ENCODE measurements at places on chromosomes 1 and 21.
A peak's percentile ranks its signal among the peaks of the same experiment; 100 is the strongest.

GRCh38 chr1:209895709-209896108 is 42.3 kb upstream of the SYT14 start:
- peak; percentile 79 for DNase-seq

GRCh38 chr1:55064861-55065263 is 25.5 kb downstream of the PCSK9 start:
- DNase-seq: peak; percentile 71

- peak; percentile 81 for DNase-seq
These were observed 16.1 kb upstream of the CHI3L1 start for GRCh38 chr1:203202431-203203245.

- no peak for DNase-seq
These were observed 15.9 kb upstream of the TNFSF4 start for GRCh38 chr1:173223031-173223380.

GRCh38 chr1:221180704-221181368 is 301.6 kb downstream of the HLX start:
- DNase-seq: no peak

DNA sequence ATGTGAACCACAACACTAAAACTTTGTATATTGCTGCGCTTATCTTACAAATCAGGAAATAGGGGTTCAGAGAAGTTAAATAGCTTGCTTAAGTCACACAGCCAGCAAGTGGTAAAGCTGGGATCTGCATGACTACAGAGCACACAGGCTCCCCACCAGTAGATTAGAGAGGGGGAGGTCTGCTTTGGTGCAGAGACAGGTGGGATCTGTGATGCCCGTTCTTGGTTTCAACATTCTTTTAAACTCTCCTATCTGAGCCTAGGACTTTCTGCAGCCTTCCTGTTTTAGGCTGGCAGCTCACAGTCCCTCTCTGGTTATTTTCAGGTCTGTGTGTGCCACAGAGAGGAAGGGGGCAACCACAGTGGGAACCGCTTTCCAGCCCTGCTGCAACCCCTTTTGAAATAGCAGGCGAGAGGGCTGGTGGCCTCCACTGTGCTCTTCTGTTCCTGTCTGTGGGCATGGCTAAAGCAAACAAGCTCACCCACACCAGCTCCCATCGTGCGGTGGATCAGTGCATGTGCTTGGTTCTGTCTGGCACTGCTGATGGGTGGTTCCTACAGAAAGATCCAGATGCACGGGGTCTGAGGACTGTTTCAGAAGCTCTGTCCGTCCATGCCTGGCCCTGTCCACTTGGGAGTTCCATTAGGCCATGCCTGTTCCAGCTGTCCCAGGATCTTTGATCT is 1.7 kb upstream of the IL6R start:
- DNase-seq: no peak

DNA sequence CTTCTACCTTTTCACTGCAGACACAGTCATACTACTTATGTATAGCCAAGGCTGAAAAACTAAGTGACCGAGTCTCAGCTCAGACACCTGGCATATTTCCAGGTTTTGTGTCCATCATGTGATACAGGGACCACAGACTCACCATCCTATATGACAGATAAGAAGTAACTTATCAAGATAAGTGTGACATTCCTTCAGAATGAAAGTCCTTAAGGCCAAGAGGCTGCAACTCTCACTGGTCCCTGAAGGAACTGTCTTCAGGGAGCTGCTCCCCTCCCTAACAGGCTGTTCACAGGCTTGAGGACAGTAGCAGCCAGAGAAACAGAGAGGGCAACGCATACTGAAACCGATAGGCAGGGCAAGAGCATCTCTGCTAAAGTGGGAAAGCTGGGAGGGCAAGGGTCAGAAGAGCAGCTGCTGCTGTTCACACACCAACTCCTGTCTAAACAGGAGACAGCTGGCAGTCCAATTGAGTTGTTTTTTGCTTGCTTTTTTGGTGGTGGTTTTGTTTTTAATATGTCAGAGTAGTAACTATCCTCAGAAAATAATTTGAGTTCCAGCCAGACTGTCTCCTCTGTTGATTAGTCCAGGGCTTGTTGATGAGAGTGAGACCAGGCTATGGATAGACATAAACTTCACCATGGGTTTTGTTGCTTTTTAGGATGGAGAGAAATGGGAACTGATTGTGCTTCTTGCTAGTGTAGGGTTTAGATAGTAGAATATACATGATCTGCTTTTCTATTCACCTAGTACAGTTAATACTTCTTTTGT is 67.7 kb downstream of the MACF1 start:
- peak; percentile 33 for DNase-seq

- no peak for DNase-seq
These were observed 21.8 kb downstream of the GPR157 start for GRCh38 chr1:9107136-9107535.

DNA sequence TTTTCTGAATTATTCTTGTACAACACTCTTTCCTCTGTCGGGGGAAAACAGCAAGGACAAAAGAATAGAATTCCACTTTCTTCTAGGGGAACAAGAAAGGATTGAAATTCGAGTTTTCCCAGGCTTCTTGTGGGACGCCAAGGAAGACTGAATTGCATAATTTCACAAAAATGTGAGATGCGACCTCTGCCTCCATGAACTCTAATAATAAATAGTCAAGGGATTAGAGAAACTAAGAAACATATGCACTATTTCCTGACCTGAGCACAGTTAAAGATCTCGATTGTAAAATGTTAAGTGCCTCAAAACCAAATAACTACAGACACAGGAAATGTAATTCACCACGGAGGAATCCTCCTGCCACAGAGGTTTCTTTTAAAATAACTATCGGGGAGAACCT is 117.3 kb upstream of the MARK1 start:
- DNase-seq: peak; percentile 84

DNA sequence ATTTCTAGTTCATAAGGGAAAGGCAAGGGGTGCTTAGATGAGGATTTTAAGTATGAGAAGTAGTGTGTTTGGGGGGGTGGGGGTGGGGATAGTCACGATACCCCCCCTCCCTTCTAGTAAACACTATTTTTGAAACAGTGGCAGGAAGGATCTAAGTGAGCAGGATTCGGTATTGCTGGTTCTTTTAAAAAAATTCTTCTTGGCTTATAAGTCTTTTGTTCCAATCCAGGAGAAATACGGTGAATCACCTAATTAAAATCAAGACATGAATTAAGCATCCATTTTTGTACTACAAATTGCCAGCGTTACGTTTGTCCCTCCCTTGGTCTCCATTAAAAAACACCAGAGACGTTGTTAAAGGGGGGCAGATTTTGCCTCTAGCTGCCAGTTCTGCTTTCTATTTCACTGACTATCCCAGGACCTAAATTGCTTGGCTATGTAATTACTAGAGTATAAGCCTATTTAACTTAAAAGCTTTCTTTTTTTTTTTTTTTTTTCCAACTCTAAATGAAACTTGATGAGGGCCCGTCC is 911 bp downstream of the LMO4 start:
- peak; percentile 35 for DNase-seq

DNA sequence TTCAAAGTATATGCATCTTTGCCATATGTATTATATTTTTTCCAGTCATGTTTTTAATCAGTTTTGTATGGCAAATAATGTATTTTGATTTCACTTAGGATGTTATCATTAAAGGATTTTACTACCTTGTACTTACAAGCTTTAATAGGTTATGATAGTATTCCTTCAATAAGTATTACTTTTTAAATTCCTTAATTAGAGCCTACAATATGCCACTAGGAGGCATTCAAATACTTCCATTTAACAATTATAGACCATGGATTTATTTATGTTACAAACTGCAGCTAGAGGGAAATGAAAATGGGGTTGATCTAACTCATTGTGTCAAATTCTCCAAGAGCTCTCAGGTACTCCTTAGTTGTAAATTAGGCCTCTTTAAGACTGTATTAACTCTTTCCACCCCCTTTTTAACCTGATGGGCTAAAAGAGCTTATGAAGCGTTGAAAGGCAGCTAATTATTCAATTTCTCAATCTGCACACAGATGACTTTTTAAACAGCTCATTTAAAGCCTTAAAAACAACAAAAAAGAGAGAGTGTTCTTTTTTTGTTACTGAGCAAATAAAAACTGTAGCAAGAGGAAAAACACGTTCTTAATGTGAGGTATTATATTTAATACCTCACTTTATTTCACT is 156.2 kb downstream of the DENND1B start:
- peak; percentile 49 for DNase-seq

DNA sequence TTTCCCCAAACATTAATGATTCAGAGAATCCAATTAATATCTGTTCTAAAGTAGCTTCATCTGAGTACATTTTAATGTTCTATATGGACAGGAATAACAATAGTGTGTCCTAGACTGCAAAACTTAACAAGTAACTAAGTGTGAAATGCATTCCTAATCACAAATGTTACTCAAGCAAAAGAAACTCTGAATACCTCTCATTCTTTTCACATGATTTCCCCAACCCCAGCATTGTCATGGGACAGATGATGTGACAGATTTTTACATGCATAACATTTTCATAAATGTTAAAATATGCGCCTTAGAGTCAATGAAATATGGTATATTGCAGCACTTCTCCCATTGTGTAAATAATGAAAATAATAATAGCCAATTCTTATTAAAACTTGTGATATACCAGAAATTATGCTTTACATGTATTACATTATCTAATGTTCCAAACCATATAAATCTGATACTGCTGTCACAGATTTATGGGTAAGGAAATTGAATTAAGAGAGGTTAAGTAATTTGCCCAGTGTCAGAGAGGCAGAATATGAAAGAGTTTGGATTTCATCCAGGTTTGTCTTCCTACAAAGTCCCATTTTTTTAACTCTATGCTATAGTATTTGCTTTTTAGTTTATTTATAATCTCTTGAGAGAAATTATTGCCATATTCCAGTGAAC is 269.4 kb downstream of the LRRC7 start:
- DNase-seq: no peak

DNA sequence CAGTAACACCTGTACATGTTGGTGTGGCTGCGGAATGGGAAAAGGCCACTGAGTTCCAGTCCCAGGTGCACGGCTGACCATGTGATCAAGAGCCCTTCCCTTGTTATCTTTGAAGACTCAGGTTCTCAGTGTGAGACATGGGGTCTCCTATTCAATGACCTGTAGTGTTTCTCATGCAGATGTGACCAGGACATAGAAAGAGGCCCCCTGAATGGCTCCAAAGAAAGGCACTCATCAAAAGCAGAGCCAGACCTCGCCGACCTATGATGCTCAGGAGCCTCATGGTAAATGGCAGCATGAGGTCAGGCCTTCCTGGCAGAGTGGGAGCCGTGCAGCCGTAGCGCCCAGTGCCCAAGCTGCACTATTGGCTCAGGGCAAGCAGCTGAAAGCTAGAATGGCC is 42.3 kb upstream of the HAO2 start:
- DNase-seq: no peak

- DNase-seq: no peak
These were observed 3.4 kb downstream of the ADCY10 start for GRCh38 chr1:167910530-167910929.

DNA sequence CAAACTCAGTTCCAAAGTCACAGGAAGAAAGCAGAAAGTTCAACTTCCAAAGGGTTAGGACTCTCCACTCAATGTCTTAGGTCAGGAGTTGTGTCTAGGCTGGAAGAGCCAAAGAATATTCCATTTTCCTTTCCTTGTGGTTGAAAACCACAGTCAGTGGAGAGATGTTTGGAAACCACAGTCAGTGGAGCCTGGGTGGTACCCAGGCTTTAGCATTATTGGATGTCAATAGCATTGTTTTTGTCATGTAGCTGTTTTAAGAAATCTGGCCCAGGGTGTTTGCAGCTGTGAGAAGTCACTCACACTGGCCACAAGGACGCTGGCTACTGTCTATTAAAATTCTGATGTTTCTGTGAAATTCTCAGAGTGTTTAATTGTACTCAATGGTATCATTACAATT is 11.7 kb downstream of the ATF3 start:
- no peak for DNase-seq

GRCh38 chr1:32447469-32448185 is 17.2 kb upstream of the ZBTB8B start:
- DNase-seq: peak; percentile 86

- no peak for DNase-seq
These were observed 32.3 kb upstream of the ABCG1 start for GRCh38 chr21:42186591-42186990.

GRCh38 chr1:174643206-174643605 is 195.4 kb downstream of the GPR52 start:
- DNase-seq: no peak

- no peak for DNase-seq
These were observed 5.8 kb downstream of the MAPKAPK2 start for GRCh38 chr1:206690516-206690915.

GRCh38 chr1:99010679-99011078 is 6.0 kb upstream of the PLPPR5 start:
- DNase-seq: no peak

DNA sequence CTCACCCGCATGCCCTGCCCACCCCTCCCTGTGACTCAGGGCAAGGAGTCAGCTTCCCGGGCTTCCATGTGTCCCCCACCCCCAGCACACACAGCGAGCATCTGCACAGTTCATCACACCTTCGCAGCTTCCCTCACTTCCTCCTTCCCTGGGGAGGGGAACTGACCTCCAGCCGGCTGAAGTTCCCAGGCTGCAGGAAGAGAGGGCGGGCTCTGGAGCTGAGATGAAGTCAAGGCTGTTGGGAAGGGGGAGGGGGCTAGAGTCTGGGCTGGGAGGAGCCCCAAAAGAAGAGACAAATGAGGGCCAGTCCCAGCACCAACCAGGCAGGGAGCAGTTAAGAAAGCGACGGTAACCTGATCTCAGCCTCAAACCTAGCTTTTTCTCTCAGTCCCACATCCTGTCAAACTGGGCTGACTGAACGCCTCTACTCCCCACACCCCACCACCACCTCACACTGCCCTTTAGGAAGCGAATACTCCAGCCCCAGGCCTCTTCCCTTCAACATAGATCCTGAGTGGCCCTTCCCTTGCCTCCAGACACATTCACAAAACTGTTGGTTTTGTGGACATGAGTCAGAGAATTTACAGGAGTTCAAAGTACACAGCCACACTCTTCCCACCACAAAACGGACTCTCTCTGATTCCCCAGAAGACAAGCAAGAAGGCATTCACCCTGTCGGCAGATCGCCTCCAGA is 1.8 kb downstream of the RHOC start:
- DNase-seq: peak; percentile 99

DNA sequence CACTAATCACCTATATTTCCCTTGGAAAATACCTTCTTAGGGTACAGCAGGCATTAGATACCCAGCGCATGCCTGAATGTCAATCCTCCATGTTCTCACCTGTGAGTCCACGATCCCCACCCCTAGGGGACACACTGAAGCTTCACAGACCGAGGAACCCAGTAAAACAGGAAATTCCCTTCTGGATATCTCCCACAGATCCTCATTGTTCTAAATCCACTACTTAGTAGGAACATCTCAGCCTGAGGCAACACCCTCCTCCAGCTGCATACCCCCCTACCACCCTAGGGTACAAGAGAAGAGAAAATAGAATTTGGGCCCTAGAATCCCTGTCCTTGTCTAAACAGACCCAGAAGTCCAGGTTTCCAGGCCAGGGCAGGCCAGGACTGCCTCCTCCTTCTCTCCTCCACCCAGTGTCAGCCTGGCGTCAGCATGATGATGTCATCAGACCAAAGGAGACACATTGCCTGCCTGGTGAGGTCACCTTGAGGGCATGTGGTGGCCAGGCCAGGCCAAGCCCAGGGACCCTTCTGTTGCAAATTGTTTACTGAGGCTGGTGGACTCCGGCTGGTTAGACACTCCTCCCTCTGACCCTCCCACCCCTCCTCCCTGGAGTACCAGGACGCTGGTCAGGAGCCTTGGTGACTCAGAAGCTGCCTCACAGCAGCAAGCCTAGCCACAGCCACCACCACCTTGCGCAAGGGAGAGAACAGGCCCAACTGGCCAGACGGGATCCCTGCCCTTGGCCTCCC is 6.2 kb downstream of the NECTIN4 start:
- peak; percentile 91 for DNase-seq

GRCh38 chr1:157090771-157091170 is 8.8 kb downstream of the ETV3L start:
- no peak for DNase-seq
